ENCODE measurements at places on chromosomes 13 and 19. TPM values are rescaled to one million over a fixed set of nuclear protein-coding genes. Genes with fewer than 3 reads are reported as not detected.

The KIR2DL4 gene
- not detected for total RNA-seq

The PPM1N gene
- total RNA-seq: not detected

The ZNF181 gene
- 6.3 TPM for total RNA-seq

The RETN gene
- total RNA-seq: not detected

The ZNF66 gene
- 16.4 TPM for total RNA-seq

The SPART gene
- 70.6 TPM for total RNA-seq

The TSSK6 gene
- 2.7 TPM for total RNA-seq

The C13orf42 gene
- total RNA-seq: not detected

The IFNL1 gene
- total RNA-seq: not detected

The CYP2F1 gene
- not detected for total RNA-seq

The PSG1 gene
- total RNA-seq: not detected

The ZNF625 gene
- total RNA-seq: 29.0 TPM

The IQCN gene
- 2.2 TPM for total RNA-seq

The SMIM24 gene
- not detected for total RNA-seq

The ALG5 gene
- total RNA-seq: 32.3 TPM

The TNFSF11 gene
- total RNA-seq: not detected

The CCL25 gene
- not detected for total RNA-seq

The ZNF442 gene
- total RNA-seq: 5.6 TPM

The PRR22 gene
- total RNA-seq: 6.7 TPM

The LENG9 gene
- 2.5 TPM for total RNA-seq

The FOXO1 gene
- 10.8 TPM for total RNA-seq
